ENCODE measurements at places on chromosomes 3 and 15.

GRCh38 chr15:59332009-59332408, 40.7 kb downstream of the MYO1E start:
- DNase-seq: no peak

- no peak for DNase-seq
Observed at GRCh38 chr15:101203607-101204189, 48.1 kb downstream of the CHSY1 start.

DNA sequence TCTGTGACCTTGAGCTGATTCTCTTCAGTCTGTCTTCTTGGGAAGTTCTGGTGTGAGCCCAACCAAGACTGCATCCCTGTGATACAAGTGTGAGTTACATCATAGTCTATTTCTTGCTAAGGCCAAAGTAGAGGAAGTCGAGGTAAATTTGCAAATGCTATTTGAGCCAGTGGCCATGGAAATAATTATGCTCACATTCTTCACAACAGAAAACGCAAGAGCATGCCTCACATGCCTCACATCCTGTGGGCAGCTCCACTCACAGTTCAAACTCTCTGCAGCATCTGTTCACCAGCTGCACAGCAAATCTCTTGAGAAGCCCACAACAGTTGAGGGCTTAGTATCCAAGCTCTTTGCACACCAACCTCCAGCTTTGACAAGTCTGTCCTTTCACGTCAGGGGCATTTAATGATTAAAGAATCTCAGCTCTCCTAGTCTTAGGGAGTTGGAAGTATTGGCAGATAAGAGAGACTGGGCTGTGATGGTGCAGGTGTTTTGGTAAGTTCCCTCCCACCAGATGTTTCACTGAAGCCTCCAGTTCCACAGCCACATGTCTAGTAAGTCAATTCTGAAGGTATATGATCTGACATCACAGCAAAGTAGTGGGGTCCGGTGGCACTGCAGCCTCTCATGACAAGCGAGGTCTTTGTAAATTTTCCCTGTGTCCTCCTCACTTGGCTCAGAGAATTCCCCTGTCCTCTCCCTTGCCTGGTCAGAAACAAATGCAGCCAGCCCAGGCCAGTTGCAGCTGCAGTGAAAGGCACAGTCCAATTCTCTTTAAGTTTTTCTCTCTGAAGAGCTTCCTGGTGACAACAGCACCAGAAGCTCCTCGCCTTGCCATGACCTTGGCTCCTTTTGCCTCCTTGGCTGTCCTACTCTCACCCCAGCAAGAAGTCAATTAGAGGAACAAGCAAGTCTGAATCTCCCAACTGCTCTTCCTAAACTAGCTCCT, 166.1 kb downstream of the SSR3 start:
- no peak for DNase-seq

- DNase-seq: no peak
Observed at GRCh38 chr3:69710153-69710977, 28.9 kb upstream of the MITF start.

DNA sequence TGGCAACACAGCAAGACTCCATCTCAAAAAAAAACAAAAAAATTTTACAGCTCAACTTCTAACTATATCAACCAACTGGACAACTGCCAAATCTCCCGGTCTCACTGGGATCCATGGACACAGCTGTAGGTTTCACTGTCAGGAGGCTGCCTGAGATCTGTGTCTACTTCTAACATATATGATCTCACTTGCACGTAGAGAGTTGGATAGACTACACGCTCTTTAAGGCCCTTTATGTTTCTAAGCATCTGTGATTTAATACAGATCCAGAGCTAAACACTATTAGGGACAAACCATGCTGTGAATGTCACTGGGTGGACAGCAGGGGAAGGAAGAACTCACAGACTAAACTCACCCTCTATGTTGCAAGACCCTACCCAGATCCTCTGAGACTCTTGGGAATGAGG, 13.0 kb upstream of the APOD start:
- no peak for DNase-seq

- no peak for DNase-seq
Observed at GRCh38 chr15:74868059-74868458, 5.1 kb downstream of the SCAMP2 start.

DNA sequence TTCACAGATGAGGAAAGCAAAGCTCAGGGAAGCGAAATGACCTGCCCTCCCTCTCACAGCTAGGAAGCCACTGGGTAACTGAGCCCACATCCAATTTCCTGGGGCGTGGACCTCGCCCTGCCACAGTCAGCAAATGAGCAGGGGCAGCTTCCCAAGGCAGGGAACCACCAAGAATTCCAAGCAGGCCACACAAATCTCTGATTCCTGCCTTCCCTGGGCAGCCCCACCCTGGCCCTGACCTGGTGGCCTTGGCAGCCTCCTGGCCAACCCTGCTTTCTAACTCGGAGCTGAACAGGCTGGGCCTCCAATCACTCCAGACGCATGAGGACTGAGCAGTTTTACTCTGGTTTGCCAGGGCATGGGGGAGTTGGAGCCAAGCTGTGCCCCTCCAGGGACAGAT, 203.7 kb upstream of the TLE3 start:
- DNase-seq: no peak

GRCh38 chr3:31962801-31963205, 18.3 kb downstream of the OSBPL10 start:
- no peak for DNase-seq

GRCh38 chr3:135134684-135135075, 339.6 kb downstream of the EPHB1 start:
- DNase-seq: no peak

DNA sequence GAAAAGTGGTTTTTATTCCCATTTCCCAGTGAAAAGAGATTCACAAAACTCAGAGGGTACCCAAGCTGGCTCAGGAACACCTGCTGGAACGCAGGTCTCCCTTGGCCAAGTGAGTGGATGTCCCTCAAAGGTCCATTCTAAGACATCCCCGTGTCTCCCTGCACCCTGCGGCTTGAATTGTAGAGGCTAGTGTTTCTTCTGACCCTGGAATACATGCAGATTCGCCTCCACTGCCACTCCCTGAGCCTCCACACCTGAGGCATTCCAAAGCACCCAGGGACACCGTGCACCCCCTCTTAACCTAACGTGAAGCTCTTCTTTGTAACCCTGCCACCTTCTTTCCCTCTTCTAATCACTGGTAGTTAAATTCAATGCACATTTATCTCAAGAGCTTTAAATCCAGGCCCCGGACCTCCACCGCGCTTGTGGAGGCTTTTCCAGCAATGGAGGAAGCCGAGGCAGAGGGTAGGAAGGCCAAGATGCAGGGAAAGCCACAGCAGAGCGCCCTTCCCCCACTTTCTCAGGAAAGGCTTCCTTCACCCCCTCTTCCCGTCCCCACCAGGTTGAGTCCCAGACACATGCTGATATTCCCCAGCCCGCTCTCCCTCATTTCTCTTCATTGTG, 590 bp upstream of the ITGA11 start:
- no peak for DNase-seq

DNA sequence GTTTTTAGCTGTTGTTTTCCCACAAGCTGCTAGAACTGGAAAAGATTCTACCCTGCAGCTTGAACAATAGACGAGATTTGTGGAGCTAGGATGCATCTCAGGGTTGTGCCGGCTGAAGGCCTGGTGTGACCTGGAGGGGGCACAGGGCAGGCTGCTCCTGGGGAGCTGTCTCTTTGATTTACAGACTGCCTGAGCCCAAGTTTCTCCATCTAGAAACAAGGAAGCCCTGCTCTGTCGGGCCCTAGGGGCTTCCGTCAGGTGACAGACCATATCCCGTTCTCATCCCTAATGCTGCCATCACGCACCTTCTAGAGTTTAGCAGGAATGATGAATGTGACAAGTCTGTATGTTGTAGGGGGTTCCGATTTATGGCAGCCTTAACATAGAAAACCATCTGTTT, 7.9 kb upstream of the CPNE9 start:
- no peak for DNase-seq

DNA sequence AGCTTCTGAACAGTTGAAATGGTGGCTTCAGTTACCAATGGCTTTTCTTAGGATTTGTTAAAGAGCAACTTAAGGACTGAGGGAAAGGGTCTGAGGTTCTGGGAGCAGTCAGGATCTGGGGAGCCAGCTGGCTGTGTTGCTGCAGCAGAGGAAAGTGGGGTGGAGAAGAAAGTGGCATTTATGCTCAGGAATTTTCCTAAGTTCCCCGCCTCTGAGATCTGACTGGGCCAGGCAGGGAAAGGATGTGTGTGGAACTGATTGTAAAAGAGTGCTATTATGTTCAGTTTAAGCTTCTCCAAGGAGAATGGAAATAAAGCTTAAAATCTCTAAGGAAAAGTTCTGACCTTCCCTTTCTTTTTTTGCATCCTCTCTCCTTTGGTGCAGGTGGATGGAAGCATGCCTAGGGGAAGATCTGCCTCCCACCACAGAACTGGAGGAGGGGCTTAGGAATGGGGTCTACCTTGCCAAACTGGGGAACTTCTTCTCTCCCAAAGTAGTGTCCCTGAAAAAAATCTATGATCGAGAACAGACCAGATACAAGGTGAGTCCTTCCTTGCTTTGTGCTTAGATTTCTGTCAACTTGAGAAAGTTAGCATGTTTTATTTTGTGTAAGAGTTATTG, 37.8 kb downstream of the IQGAP1 start:
- no peak for DNase-seq

DNA sequence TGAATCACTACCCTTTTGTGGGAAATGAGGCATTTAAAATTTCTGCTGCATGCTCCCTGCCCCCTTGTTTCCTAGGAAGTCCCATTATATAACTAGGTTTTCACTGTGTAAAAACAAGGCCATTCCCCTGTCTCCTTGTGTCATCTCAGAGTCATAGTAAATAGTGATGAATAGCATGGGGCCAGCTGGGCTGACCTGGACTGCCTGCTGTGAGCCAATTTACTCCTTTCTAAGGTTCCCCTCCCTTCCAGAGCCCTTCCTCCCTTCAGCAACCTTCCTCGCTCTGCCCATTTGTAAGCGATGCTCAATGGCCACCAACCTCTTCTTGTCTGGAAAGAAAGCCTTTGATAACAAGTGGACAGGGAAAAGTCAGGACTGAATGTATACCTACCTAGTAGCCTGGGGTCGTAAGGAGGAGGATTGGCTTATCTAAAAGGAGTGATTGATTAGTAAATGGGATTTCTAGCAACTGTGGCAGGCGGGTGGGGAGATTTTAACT, 11.7 kb downstream of the ITGA11 start:
- DNase-seq: no peak

- DNase-seq: no peak
Observed at GRCh38 chr15:70432924-70433495, 330.3 kb downstream of the UACA start.

DNA sequence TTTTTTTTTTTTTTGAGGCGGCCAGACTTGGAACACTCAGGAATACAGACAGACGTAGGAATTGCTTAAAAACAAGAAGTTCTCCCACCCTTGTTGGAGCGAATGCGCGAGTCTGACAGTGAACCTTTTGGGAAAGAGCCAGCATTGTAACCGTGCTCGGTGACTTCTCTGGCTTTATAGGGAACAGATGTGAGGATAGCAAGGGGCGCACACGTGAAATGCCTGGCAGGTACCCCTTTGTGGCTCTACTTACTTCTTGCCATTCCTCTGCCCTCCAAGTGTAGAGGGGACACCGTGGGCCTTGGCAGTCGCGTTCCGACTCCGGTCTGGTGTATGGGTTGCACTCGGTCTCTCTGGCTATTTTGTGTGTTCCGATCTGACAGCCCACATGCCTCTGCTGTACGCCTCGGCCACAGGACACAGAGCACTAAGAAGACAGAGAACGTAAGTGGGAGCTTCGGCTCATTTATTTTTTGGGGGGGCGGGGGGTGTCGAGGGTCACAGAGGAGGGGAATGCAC, 126.4 kb downstream of the ADAMTS9 start:
- no peak for DNase-seq

- no peak for DNase-seq
Observed at GRCh38 chr3:141346839-141347238, 21.5 kb upstream of the ZBTB38 start.

- DNase-seq: no peak
Observed at GRCh38 chr3:98032904-98033303, 2.2 kb downstream of the GABRR3 start.

GRCh38 chr15:50943638-50944037, 35.2 kb downstream of the AP4E1 start:
- no peak for DNase-seq

DNA sequence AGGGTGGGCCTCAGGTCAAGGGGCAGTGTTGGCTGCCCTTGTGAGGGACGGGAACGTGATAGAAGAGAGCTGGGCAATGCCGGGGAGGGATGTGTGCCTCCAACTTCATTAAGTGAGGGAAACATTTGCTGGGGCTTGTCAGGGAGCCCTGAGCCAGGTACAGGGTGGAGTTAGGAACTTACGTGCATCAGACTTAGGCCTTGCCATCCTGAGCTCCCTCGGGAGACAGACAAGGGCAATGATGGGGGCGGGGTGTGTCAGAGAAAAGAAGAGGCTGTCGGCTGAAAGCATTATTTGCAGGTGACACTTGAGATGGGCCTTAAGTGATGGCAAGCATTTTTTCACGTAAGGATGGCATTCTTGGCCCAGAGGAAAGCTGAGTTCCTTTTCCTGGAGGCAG, 1.6 kb downstream of the FAM131A start:
- DNase-seq: peak; percentile 57

- DNase-seq: no peak
Observed at GRCh38 chr3:18572809-18573208, 147.7 kb upstream of the SATB1 start.

DNA sequence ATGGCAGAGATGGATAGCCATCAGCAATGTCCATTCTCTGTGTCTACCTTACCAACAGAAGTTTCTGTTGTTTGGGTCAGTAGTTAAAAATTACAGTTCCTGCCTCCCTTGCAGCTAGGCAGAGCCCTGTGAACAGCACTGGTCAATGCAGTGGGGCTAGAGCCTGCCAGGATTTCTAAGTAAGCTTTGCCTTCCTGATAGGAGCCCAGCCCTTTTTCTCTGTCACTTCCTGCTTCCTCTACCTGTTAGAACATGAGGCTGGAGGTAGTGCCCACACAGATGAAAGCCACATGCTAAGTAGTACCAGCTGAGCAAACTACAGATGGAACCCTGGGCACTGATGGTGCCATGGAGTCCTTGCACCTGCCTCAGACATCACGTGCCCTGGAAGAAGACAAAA, 45.0 kb downstream of the MGLL start:
- DNase-seq: no peak

DNA sequence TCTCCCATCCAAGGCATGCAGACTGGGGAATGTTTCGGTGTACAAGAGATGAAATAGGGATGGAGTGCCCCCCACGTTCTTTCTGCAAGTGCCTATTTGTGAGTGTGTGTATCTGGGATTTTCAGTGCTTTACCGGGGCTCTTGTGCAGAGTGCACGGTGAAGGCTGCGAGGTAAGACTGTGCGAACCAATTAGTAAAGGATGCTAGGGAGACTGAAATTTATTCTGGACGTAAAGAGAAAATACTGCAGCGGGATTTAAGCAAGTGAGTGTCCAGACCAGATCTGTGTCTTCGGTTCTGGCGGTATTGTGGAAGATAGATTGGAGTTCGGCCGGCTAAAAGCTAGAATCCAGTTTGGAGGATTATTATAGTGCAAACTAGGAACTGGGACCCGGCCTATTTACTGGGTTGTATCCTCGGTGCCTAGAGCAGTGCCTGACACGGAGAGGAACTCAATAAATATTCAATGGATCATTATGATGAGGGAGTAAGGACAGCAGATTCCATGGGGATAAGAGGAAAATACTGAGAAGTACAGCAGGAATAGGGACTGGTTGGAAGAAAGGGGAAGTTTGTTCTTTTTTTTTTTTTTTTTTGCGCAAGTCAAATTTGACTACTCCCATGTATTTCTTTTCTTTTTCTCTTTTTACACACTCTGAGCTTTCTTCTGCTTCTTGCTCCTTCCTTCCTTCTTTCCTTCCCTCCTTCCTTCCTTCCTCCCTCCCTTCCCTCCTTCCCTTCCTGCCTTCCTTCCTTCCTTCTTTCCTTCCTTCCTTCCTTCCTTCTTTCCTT, 580 bp upstream of the MAGEF1 start:
- no peak for DNase-seq
